CD4-positive, alpha-beta T cell treated with Interleukin-6 at 100 ng/mL for 8 hours (primary cell): ENCODE measurements at places on chromosomes 12 and 14.

GRCh38 chr12:6069437-6070093 is 54.9 kb downstream of the VWF start:
- no peak for DNase-seq

DNA sequence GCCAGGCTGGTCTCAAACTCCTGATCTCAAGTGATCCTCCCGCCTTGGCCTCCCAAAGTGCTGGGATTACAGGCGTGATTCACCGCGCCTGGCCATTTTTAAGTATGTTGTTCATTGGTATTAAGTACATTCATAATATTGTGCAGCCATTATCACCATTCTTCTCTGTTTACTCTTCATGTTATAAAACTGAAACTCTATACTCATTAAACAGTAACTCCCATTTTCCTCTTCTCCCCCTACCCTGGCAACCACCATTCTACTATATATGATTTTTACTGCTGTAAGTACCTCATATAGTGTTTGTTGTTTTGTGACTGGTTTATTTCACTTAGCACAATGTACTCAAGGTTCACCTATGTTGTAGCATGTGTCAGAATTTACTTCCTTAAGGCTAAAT is 23.1 kb downstream of the METAP2 start:
- no peak for DNase-seq

DNA sequence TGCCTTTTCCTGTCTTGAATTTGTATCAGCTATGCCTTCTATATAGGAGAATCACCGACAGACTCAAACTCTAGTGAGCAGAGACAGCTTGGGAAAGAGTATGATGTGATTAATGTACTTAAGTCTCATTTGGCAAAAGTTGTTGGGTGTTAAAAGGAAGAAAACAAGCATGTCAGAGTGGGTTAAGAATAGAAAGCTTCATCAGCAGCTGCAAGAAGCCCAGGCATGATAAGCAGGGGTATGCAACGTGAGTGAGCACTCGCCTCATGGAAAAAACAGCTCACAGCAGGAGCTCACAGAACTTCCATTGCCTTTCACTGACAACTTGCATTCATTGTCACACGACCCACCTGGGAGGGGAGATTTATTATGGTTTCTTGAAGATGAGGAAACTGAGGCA is 35.9 kb upstream of the WNK1 start:
- no peak for DNase-seq

DNA sequence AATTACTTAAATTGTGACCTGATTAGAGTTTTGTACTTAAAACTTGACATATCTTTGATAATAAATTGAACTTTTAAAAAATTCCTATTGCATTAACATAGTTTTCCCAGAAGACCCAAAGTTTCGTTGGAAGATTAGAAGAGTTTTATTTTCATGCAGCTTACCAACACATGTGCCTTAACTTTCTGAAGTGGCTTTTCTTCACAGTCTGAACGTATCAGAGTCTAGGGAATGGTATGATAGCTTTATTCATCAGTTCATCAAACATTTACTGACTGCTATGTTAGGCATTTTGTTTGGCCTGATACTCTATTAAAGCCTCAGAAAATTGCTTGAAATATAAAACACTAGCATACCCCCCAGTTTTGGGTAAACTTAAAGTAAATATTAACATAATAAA is 65.2 kb downstream of the MARK3 start:
- no peak for DNase-seq

- no peak for DNase-seq
Measured at GRCh38 chr12:94266796-94267536, 118.6 kb downstream of the PLXNC1 start.

DNA sequence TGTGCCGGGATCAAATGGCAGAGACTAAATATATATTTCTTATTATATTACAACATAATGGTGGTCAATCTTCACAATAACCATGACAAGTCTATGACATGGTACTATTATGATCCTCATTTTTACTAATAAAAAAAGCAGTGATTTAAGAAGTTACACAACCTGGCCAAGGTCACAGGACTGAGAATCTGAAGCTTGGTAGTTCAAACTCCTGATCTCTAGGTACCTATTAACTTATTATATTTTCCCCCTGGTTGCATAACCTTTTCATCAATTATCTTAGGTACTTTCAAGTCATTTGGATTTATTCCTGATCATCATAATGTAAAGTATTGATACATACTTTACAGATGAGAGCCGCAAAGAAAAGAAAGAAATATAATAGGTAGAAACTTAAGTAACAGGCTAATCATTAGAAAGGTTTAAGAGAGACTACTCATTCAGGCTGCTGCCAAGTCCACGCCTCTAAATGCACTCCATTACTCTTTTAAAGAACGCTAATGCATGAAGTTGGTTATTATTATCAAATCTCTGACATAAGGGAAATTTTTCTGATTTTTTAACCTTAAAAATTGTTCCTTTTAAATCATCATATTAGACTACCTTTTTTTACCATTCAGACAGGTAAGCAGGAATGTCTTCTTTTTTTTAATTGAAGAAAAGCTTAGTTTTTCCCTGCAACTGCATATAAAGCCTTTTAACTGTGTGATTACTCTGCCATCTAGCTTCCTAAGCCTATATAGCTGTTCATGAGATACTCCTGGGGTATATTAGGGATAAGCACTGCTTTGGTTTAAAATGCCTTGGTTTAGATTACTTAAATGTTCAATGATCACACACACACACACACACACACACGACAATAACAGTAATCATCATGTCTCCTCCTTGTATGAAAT is 35.6 kb downstream of the RPS29 start:
- no peak for DNase-seq

DNA sequence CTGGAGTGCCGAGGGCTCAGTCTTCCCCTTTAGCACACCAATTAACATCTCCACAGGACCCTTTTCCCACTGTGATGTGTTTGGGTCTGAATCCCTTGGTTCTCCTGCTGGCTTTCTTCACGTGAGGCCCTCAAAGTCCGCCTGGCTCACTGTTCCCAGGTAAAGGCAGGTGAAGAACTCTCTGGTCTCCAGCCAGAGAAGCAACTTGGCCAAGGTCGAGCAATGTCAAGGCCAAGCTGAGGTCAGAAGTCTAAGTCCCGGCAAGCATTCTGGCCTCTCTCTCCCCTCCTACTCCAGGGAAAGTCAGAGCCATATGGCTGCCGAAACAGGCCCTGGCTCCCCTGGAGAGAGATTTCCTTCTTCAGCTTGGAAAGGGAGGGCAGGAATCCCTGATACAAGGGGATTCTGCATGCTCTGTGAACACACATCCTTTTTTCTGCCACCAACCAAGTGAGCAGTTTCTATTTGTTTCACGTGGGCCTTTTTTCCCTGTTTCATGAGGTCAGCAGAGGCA is 61.4 kb upstream of the ESRRB start:
- no peak for DNase-seq
